ENCODE measurements at places on chromosomes 3 and 15.

- DNase-seq, result no peak
These were observed 41.5 kb downstream of the PRKCD start for GRCh38 chr3:53202331-53203015.

- DNase-seq, result peak; percentile 82
These were observed 225.1 kb upstream of the C2CD4B start for GRCh38 chr15:62389885-62390790.

- DNase-seq, result no peak
These were observed 12.1 kb downstream of the GK5 start for GRCh38 chr3:142213298-142213697.

- DNase-seq, result no peak
These were observed 71.4 kb upstream of the WDR72 start for GRCh38 chr15:53830707-53831386.
